ENCODE measurements at places on chromosomes 11 and 22. TPM values are rescaled to one million over a fixed set of nuclear protein-coding genes. Genes with fewer than 3 reads are reported as not detected.

Gene ARHGAP8
- total RNA-seq: 0.61 TPM

Gene OR52M1
- not detected for total RNA-seq

Gene LMNTD2
- 1.8 TPM for total RNA-seq

Gene ANAPC15
- 74.5 TPM for total RNA-seq

Gene NUMA1
- total RNA-seq: 173 TPM

DNA sequence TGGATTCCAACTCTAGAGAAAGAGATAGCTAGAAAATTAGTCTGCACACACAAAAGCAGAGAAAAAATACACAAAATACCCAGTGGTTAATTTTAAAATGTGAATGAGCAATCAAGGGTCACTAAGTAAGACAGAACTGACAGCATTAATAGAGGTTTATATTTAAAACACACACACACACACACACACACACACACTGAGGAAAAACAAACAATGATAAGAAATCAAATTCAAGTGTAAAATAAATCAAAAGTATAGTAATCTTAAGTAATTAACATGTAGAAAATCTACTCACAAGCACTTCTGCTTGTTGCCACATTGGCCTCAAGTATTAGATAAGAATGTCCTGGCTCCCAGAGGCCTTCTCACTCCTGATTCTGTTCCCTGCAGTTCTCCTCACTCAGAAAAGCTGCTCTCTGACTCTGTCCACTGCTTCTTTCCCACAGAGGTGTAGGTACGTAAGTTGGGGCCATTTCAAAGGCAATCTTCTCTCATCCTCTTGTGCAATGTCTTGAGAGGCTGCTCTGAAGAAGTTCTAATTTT, 33.3 kb upstream of the OLFML1 start:
- H3K4me3 ChIP-seq: no peak overlapping the region
- H3K27ac ChIP-seq: no peak overlapping the region
- H3K27me3 ChIP-seq: peaks cover 2% of the 10 kb centered on the region
- no peak for DNase-seq
- H3K4me1 ChIP-seq: peaks cover 8% of the 10 kb centered on the region
- no peaks in the 10 kb centered on the region for H3K36me3 ChIP-seq

- DNase-seq: no peak
- H3K36me3 ChIP-seq: no peaks in the 10 kb centered on the region
- H3K4me3 ChIP-seq: no peak overlapping the region
- H3K27ac ChIP-seq: peak overlapping the region; percentile 68
- peaks cover 3% of the 10 kb centered on the region for H3K27me3 ChIP-seq
- H3K4me1 ChIP-seq: peaks cover 14% of the 10 kb centered on the region
These were observed 30.0 kb downstream of the RASSF10 start for GRCh38 chr11:13039126-13039525.

GRCh38 chr11:111456086-111456858, 55.9 kb downstream of the BTG4 start:
- H3K36me3 ChIP-seq: no peaks in the 10 kb centered on the region
- no peak overlapping the region for H3K27ac ChIP-seq
- no peak for DNase-seq
- no peak overlapping the region for H3K4me3 ChIP-seq

- no peak overlapping the region for H3K27ac ChIP-seq
- no peak overlapping the region for H3K4me3 ChIP-seq
- H3K36me3 ChIP-seq: no peaks in the 10 kb centered on the region
These were observed 86.6 kb downstream of the SHANK2 start for GRCh38 chr11:71165771-71166170.

DNA sequence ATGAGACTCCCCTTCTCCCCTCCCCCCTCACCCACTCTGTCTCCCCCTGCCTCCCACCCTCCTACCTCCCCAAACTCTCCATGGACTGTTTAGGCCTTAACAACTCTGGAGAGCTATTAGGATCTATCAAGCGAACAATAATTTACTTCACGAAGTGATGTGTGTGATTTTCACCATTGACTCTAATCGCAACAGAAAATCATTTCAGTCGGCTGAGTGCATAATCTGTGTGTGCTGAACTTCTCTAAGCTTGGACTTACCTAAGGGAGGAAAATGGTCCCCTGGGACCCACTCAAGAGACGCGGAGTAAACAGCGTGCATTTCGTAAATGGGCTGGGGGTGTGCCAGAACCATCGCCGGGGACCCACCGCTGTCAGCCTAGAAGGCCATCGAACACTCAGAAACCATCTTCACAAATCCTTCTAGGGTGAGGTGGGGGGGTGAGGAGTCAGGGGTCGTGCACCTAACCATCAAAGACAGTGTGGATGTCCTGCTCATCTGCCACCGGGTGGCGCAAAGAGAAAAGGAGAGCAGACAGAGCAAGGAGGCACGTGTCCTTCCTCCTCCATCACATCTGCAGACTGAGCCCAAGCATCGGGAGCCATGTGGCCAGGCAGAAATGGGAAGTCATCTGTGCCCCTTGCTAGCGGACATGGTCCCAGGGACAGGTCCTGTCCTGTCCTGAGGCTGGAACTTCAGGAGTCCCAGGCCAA, 62.1 kb upstream of the NUP50 start:
- DNase-seq: peak; percentile 20
- H3K4me3 ChIP-seq: no peak overlapping the region
- H3K36me3 ChIP-seq: no peaks in the 10 kb centered on the region
- H3K27me3 ChIP-seq: peaks cover 48% of the 10 kb centered on the region
- no peaks in the 10 kb centered on the region for H3K4me1 ChIP-seq
- no peak overlapping the region for H3K27ac ChIP-seq

GRCh38 chr11:44095506-44096359, at the start of gene EXT2:
Gene EXT2 (plus strand): TSS chr11:44095678. CDS start chr11:44107713, 12,035 bp downstream.
- no peak within 1 kb of the TSS for H3K27ac ChIP-seq
- H3K36me3 ChIP-seq: peaks cover 8% of the 10 kb centered on the region
- peaks cover 13% of the 10 kb centered on the region for H3K27me3 ChIP-seq
- peak within 1 kb of the TSS; percentile 93 for H3K4me3 ChIP-seq

DNA sequence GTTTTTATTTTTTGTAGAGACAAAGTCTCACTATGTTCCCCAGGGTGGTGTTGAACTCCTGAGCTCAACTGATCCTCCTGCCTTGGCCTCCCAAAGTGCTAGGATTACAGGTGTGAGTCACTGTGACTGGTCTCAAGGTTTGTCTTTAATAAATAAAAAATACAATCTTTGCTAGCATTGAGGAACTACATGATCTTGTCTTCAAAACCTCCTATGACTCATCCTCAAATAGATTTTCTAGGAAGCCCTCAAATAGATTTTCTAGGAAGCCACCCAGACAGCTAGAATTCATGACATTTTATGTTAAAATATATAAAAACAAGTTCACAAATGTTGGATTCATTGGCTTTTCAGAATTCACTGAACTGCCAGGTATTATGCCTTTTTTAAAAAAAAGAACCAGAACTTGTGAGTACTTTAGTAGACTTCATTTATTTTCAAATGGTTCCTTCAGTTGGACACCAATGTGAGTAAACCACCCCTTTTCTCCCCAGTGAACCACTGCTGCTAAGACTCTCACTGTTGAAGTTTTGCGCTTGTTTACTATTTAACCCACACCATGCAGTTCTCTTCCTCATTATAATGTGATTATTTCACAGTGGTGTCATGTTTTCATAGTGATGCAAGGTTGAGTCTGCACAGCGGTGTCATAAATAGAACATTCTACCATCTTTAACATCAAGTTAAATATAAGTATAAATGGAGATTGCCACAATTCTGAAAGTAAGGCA, 303.9 kb downstream of the CASP12 start:
- no peak overlapping the region for H3K4me3 ChIP-seq
- H3K4me1 ChIP-seq: no peaks in the 10 kb centered on the region
- H3K27me3 ChIP-seq: no peaks in the 10 kb centered on the region
- H3K36me3 ChIP-seq: no peaks in the 10 kb centered on the region
- DNase-seq: no peak
- no peak overlapping the region for H3K27ac ChIP-seq

- no peaks in the 10 kb centered on the region for H3K36me3 ChIP-seq
- peaks cover 13% of the 10 kb centered on the region for H3K4me1 ChIP-seq
- no peak overlapping the region for H3K27ac ChIP-seq
These were observed 87.7 kb upstream of the RTL6 start for GRCh38 chr22:44585559-44586350.

DNA sequence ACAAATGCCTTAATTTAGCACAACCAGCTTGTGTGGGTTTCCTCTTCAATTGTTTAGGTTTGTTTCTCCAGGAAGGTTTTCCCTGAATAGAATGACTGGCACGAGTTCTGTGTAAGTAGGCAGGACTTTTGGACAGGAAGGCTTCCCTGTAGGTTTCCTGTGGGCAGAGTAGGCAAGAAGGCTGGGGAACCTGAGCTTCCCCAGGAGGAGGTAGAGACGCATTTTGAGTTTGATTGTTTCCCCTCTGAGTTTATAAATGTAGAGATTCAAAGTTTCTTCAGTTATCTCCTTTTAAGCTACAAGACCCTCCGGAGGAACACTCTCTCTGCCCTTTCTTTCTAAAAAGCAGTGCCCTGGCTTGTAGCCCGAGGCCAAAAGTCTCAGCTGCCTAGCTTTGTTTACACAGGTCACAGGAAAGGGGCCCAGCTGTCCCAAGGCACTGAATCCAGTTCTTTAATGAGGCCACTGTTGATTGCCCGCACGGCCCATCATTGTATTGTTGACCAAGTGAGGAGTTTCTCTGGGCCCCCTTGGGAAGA, 66.6 kb upstream of the RDX start:
- H3K4me3 ChIP-seq: peak overlapping the region; percentile 68
- H3K27me3 ChIP-seq: no peaks in the 10 kb centered on the region
- H3K36me3 ChIP-seq: no peaks in the 10 kb centered on the region
- peak overlapping the region; percentile 47 for H3K27ac ChIP-seq

GRCh38 chr11:104151404-104152204, 12.3 kb downstream of the PDGFD start:
- DNase-seq: no peak
- H3K27ac ChIP-seq: no peak overlapping the region
- no peaks in the 10 kb centered on the region for H3K36me3 ChIP-seq
- H3K4me3 ChIP-seq: no peak overlapping the region
- H3K27me3 ChIP-seq: no peaks in the 10 kb centered on the region

DNA sequence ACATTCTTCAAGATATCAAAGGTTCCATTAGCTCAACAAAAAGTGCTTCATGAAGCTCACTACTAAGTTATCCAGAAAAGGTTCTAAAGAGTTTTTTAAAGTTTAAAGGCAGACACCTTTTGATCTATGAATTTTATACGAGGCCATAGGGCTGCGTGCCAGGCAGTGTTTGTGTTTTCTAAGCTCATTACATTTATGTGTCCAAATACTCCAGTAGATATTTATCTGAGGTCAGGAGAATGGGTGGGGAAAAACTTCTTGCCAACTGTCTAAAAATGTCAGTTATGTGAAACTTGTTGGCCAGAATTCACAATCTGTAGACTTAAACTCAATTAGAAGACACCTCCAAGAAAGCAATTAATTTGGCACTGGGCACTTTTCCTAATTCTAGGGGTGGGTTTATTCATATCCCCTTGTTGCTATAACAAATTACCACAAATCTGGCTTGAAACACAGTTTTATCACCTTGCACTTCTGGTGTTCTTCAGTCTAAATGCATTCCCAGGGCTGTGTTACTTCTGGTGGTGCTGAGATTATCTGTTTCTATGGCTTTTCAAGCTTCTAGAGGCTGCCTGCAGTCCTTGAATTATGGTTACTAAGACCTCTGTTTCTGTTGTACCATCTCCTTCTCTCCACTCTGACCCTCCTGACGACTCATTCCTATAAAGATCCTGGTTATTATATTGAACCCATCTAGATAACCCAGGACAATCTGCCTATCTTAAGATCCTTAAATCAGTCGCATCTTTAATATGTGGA, 1030.4 kb upstream of the CNTN5 start:
- no peak for DNase-seq
- no peaks in the 10 kb centered on the region for H3K36me3 ChIP-seq
- no peak overlapping the region for H3K27ac ChIP-seq
- H3K4me1 ChIP-seq: no peaks in the 10 kb centered on the region

- peaks cover 28% of the 10 kb centered on the region for H3K4me1 ChIP-seq
- H3K27me3 ChIP-seq: peaks cover 15% of the 10 kb centered on the region
- H3K27ac ChIP-seq: no peak overlapping the region
- no peak overlapping the region for H3K4me3 ChIP-seq
- no peak for DNase-seq
These were observed 89.9 kb upstream of the PRDM11 start for GRCh38 chr11:45056529-45056928.

DNA sequence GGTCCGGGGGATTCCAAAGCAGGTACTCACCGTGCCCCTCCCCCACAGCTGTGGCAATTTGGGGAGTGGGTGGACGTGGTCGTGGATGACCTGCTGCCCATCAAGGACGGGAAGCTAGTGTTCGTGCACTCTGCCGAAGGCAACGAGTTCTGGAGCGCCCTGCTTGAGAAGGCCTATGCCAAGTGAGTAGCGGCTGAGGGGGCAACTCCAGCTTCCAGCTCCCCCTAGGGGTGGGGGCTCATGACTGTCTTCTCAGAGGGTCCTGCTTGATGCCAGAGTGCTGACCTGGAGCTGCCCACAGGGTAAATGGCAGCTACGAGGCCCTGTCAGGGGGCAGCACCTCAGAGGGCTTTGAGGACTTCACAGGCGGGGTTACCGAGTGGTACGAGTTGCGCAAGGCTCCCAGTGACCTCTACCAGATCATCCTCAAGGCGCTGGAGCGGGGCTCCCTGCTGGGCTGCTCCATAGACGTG, 4.2 kb downstream of the CAPN1 start:
- H3K27me3 ChIP-seq: peaks cover 6% of the 10 kb centered on the region
- H3K36me3 ChIP-seq: no peaks in the 10 kb centered on the region
- no peak overlapping the region for H3K27ac ChIP-seq
- H3K4me3 ChIP-seq: no peak overlapping the region
- DNase-seq: no peak

All from neural crest cell (in vitro differentiated cells).